ENCODE measurements at places on chromosomes 16 and 17.

GRCh38 chr17:40803617-40804082 lies 3.9 kb upstream of the KRT28 start:
- peak; percentile 58 for DNase-seq

- no peak for DNase-seq
Measured at GRCh38 chr17:76473541-76473985, 6.2 kb downstream of the AANAT start.

- DNase-seq = no peak
Measured at GRCh38 chr16:17606460-17606859, 135.7 kb upstream of the XYLT1 start.

DNA sequence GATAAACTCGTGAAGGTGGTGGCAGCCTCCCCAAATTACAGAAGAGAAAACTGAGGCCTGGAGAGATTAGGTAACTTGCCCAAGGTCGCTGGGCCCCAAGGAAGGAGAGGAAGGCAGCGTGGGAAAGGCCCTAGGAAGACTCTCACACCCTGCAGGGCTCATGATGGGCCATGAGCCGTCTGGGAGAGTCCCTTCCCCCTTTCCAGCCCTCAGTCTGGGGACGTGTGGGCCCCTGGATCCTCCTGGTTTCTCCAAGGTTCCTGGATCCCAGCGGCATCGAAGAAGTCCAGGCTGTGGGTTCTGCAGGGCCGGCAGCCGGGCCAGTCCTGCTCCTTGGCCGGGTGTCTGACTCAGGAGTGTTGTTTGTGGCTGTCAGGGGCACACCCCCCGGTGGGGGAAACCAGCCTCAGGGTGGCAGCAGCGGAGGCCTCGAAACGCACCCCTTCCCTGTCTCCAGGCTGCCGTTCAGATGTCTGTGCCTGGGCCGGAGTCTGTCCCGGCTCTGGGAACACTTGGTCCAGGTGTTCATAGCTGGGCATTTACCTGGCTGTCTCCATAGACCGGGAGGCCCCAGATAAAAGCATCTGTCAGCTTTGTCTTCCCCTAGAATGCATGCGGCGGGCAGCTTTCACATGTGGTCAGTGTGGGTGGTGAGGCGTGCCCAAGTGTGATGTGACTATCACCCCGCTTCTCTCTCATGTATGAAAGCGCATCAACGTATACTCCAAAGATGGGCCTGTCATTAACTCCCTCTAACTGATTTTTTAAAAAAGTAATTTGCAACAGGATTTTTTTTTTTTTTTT lies 3.7 kb upstream of the RAP1GAP2 start:
- DNase-seq = no peak

DNA sequence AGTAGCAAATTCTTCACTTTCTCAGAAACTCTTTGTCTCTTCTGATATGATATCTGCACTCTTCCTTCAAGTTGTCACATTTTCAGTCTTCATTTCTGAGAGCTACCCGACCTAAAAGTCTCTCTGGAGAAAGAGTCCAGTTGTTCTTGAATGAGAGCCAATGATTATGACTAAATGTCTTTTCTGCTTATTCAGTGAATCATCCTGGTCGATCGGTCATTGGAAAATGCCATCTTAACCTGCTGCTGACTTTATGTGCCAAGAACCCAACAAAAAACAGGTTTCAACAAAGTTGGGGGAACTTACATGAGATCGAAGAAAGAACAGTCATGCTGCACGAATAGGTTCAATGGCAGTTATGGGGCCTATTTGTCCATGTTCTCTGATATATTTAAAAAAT lies 15.9 kb downstream of the SOX9 start:
- no peak for DNase-seq

- DNase-seq = no peak
Measured at GRCh38 chr16:57541754-57542435, 548 bp upstream of the ADGRG5 start.

DNA sequence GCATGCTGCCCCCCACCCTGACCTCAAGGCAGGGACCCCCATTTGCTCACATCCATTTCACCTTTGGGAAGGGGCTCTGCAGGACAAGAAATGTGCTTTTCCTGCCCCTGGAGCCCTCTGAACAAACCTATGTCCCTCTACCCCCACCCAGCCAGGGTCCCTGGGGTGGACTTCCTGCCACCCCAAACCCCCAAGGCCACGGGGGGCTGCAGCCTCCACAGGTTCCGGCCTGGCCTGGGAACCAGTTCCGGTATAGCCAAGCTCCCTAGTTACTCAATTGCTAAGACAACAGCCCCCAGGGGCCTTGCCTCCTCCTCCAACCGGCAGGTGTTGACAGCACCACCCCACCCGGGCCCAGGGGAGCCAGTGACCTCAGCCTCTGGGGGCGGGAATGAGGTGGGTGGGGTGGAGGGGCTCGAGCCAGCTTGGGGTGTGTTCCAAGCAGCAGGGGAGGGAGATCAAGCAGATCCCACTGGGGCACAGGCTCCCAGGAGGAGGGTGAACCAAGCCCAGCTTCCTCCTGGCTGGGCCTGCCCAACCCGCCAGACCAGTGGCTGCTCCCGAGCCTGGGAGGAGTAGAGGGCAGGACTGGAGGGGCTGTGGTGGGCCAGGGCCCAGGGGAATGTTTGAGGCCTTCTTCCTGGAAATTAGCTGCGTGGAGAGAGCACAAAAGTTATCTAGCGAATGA lies 6.6 kb downstream of the PNMT start:
- no peak for DNase-seq

GRCh38 chr16:78836802-78837491 lies 737.5 kb downstream of the WWOX start:
- no peak for DNase-seq

DNA sequence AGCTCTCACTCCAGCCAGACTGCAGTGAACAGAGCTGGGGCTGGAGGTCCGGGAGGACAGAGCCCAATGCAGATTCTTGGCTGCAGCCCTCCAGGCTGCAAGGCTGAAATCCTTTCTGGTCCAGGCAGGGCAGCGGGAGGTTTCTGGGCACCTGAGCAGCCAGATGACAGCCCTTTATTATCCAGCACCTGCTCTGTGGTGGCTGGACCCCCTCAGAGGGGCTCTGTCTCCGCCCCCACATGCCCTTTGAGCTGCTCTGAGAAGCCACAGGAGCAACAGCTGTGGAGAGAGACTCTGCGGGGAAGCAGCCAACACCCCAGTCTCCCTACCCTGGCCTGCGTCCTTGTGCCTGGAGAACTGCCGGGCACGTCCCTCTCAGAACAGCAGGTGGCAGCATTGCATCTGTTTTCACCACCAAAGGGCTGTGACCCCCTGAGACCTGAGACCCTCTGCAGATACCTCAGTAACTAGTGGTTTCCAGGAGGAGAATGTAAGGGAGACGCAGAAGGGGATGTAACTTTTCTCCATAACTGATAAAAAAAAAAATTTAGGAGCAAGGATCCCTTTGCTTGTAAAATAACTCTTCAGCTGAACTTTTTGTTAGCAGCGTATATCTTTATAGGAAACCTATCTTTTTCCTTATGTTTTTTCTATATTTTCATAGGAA lies 3.7 kb upstream of the CNP start:
- peak; percentile 54 for DNase-seq

DNA sequence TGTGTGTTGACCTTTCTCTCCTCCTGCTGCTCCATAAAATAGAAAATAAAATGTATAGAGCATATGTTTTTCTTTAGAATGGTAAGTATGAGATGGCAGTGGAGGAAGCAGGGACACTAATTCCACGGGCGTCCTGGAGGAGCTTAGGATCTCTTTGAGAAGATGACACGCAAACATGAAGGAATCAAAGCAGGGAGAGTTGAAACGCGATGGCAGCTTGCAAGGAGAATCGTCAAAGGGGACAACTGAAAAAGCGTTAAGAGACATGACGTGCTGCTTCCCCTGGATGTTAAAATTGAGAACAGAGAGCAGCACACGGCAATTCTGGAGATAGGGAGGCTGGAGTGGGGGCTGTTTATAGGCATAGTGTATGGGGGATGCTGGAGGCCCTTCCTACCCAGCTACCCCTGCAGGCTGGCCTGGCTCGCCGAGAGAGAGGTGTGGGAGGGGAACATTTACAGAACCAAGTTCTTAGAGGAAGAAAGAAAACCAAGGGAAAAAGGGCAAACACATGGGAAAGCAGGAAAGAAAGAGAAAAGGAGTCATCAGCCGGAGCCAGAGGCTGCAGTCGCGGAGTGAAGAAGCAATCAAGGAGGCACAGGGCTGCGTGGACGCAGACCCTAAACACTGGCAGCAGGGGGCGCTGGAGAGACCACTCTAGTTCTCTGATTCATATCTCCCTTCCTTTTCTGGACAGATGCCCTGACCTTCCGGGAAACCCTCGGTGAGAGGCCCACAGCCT lies 55.8 kb downstream of the MYH13 start:
- peak; percentile 70 for DNase-seq

- DNase-seq = no peak
Measured at GRCh38 chr17:43987131-43988021, 17.0 kb upstream of the NAGS start.

DNA sequence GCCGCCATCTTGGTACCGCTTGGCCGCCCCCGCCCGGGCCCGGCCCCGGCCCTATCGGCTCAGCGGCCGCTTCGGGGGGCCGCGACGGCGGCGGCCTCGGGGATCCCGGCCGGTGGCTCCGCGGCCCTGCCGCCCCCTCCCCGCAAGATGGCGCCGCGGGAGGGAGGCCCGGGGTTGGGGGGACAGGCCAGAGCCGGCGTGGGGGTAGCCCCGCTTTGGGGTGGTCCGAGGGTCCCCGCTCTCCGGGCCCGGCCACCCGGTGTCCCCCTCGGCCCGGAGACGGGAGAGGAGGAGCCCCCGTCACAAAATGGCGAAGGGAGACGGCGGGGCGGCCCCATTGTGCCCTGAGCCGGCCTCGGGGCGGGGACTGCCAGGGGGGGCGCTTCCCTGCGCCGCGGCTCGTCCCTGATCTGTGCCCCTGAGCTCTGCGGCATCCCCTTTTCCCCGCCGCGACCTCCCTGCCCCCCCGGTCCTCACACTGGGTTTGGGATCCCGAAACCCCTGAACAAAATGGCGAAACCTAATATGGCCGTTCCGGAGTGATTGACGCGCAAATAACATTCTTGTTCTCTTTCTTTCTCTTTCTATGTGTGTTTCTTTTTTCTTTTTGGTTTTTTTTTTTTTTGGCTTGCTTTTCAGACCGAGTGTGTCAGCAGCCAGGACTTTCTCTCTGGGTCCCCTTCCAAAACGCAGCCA lies 986 bp downstream of the HAPSTR1 start:
- DNase-seq = no peak

GRCh38 chr17:83174362-83175118 lies 95.1 kb downstream of the METRNL start:
- DNase-seq = no peak

- DNase-seq = no peak
Measured at GRCh38 chr17:56136301-56136700, 17.0 kb upstream of the ANKFN1 start.

GRCh38 chr16:65532846-65533245 lies 411.0 kb upstream of the CDH11 start:
- no peak for DNase-seq

GRCh38 chr16:66325717-66326376 lies 40.6 kb upstream of the CDH5 start:
- no peak for DNase-seq

GRCh38 chr17:17843096-17843495 lies 6.3 kb upstream of the SREBF1 start:
- DNase-seq = no peak

GRCh38 chr17:76123749-76124581 lies 17.1 kb downstream of the FOXJ1 start:
- no peak for DNase-seq

DNA sequence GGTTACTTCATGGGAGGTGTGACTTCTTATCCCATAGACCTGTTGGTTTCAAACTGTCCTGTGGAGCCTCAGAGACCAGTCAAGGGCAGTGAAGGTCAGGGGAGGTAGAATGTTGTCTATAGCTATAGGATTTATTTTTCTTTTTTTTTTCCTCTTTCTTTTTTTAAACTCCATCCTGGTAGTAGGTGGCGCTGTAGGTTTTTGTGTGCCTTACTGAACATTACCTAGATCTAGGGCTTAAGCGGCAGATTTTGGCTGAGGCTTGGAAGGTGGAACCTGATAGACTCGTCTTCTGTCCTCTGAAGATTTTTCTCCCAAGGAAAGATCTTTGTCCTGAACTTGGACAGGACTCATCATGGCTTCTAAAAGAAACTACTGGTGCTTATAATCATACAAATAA lies 8.2 kb upstream of the LASP1NB start:
- no peak for DNase-seq

- DNase-seq = no peak
Measured at GRCh38 chr17:32827227-32827626, 49.7 kb downstream of the MYO1D start.

GRCh38 chr16:4826526-4826925 lies 20.6 kb downstream of the GLYR1 start:
- no peak for DNase-seq

DNA sequence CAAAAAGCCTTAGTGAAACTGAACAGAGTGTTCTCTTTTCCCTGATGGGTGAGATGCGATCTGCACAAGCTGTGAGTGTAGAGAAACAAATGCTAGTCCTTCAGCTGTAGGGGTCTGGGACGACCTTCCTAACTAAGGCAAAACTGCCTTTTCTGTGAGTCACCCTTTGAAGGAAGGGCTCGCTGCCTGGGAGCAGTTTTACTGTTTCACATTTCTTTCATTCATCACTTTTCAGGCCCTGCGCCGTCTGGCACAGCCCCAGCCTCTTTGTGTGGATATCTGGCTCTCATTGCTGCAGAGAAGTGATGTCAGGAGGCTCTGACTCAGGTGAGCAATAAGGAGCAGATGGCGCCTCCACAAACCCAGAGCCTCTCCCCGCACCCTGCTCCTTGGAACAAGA lies 57.4 kb downstream of the HS3ST3A1 start:
- peak; percentile 49 for DNase-seq

DNA sequence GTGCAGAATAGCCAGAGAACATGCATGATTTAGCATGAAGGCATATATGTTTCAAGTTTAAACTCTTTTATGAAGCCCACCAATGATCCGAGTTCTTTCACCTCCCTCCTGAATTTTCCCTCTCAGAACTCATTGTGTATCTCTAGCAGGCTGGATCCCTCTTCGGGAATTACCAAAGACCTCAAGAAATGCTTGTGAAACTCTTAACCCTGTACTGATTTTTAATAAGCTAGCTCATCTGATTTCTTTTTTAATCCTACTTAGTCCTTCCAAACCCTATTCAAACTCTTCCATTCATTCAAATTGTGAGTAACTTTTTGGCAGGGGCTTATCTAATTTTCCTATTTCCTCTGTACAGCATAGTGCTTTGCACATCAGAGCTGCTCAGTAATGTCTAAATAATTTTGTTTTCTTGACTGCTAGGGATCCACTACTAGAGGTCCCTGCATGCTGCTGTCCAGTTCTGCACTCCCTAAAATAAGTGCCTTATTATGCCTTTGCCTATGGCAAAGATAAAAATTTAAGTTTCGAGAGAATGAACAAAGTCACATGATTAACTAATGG lies 723.8 kb downstream of the CDH11 start:
- DNase-seq = no peak
